ENCODE measurements at places on chromosomes 2 and 18.
A peak's percentile ranks its signal among the peaks of the same experiment; 100 is the strongest.

DNA sequence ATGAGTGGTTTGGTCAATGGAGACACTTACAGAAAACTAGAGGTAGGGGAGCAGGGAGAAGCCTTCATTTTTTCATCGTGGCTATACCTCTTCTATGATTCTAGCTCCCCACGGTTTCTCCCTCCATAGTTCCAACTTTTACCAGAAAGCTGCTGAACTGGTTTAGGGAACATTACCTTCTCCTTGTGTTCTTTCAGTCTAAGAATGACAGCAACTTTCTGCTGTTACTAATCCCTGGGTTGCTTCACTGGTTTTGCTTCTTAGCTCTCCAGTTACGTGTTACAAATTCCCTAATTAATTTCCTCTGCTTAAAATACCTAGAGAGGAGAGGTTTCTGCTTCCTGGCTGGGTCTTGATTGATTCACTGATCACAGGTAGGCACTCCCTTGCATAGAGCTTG lies 499.9 kb downstream of the SLC4A3 start:
- DNase-seq = no peak

DNA sequence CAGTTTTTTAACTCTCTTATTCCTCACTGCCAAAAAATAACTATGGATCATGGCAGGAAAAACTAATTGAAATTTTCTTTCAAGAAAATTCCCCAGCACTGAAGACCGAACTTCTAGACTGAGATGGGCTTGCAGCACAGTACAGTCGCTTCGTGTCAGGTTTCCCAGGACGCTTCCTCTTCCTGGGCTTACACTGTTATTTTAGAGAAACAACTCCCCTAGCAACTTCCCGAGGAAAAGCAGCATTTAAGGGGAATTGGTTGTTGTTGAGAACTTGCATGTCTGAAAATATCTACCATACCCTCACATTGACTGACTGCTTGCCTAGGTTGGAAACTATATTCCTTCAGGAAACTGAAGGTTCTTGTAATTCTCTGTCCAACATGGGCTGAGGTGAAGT lies 95.8 kb downstream of the NOL10 start:
- no peak for DNase-seq

GRCh38 chr18:10215446-10215845 lies 239.0 kb upstream of the APCDD1 start:
- no peak for DNase-seq

DNA sequence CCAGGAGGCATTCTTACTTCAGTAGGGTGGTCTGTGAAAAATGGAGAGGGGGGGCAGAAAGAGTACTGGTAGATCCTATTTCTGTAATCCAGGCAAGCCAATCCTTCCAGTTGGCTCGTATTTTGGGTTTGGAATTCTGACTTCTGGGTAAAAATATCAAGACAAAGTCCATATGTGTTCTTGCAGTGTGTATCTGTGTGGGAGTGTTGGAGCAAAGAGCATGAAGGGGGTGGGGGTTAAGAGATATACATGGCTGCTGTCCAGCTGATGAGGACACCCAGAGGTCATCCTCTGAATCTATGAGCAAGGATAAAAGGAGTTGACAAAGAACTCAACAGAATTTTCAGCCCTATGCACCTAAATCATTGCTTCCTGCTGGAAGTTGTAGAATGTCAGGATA lies 375.8 kb upstream of the PIK3C3 start:
- no peak for DNase-seq

DNA sequence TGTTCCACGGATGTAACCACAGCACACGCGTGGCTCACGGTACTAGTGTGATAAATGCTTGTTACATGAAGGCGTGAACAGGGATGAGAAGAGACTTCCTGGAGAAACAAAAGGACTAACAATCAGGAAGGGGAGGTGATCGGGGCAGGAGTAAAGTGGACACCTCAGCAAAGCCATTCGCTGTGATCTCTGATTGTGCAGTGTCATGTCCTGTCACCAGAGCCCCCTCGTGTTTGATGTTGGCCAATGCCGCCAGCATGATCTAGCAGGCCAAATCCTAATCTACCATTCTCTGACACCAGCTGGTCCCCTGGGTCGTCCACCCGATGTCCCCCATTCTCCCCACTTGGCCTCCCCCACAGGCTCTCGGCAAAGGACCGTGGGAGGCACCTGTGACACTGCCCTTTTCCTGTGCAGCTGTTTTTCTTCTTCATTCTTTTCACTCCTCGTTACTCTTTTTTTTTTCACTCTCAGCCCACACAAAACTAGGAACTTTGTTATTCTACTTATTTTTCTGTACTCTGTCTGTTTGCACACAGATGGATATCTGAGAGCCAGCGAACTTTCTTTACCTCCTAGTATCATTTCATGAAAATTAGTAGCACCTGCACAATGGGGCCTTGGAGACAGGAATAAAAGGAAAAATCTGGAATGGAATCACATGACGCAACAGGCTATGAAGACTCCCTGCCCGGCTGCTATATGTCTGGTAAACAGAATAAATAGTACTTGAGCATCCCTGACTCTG lies 146.8 kb downstream of the TGIF1 start:
- DNase-seq = peak; percentile 52

Measured in CD4-positive, alpha-beta T cell treated with Interleukin-6 at 100 ng/mL for 8 hours (primary cell).